ENCODE measurements at places on chromosomes 6 and 20.

DNA sequence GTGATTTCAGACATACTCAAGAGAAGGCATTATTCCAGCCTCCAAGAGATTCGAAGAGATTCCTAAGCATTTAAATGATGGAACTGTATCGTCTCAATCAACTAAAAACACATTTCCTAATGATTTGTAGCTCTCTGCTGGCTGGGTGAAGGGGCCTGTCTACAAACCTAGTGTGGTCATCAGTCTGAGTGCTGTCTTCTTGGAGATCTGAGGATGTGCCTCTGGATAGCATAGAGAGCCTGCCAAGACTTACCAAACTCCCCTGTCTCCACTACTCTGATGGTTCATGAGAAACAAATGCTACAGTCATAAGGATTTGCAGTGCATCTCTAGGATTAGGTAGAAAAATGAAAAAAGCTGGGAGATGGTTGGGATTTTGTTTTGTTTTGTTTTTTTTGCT, 176.9 kb upstream of the CITED2 start:
- DNase-seq: no peak

DNA sequence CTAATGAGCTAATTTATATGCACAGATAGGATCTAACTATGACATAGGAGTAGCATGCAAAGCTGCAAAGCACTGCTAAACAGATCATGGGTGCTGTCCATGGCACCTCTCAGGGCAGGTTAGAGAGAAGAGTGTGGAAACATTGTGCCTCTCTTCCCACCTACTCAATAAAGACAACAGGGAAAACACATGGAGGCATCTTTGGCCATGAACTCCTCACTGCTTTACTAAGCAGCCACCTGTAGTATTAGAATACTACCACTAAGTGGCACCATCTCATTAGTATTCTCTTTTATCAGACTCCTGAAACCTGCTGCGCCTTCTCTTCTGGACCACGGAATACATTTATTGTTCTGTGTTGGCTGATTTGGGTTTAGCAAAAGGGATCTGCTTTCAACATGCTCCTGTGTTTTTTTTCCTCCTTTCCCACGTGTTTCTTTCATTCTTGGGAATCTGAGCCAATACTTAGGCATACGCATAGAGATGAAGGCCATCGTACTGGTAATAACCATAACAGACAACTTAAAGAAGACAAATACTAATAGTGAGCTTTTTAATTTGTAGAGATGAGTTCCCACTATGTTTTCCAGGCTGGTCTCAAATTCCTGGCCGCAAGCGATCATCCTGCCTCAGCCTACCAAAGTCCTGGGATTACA, 9.4 kb upstream of the HDDC2 start:
- no peak for DNase-seq

GRCh38 chr20:62032609-62033368, 32.9 kb downstream of the TAF4 start:
- no peak for DNase-seq

DNA sequence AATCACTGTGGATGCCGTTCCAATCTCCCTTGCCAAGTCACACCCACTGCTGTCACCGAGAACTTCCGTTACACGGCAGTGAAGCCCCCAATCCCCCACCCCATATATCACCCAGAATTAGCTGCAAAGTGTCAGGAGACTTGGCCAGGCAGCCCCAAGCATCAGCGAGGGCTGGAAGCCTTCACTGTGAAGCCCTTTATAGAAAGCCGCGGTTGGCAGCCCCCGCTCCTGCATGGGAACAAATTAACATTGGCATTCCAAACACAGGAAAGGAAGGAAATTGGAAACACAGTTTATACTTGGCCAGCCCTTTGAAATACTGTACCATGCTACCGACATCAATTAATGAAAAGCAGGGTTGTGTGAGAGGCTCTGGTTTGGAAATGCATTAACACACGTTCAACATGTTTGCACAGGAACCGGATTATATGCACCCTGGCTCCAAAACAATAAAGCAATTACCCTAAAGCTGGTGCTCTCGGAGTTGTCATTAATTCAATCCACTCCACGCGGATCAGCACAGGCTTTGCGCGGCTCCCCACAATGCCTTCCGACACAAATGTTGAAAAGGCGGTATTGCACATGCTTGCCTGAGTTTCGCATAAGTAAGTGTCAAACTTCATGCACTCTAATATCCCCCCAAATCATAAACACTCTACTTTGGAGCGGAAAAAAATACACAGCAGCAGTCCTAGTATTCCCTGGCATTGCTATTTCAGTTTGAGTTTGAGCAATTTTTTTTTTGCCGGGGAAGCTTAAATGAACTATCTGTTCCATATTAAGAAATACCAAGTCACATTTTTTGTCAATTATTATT, 7.1 kb downstream of the BMP7 start:
- no peak for DNase-seq

- no peak for DNase-seq
These were observed 29.1 kb downstream of the TXLNB start for GRCh38 chr6:139262519-139263300.

GRCh38 chr6:95142101-95142500, 435.2 kb upstream of the MANEA start:
- no peak for DNase-seq

GRCh38 chr20:33925867-33926266, 67.8 kb upstream of the RALY start:
- no peak for DNase-seq

GRCh38 chr6:8589941-8590729, 154.8 kb upstream of the SLC35B3 start:
- no peak for DNase-seq

DNA sequence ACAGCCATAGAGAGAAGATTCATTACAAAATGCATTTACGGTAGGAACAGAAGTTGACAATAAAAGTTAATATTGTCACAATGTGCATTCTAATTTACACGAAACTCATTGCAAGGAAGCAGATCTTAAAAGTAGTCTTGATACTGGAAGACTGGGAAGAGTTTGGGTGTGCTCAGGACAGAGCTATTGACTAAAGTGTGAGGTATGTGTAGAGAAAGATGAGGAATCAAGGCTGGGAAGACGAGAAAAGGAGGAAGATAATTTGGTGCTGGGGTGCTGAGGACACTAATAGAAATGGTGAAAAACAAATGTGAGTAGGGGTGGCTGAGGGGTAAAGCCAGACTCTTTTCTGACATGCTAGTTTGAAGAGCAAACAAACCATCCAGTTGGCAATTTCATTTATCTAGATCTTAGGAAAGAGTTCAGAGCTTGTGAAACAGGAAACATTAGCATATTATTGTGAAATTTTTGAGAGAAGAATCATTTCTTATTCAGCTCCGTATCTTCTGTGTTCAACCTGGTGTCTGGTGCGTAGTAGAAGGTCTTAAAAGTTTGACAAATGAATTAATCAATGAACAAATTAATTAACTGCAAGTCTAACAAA, 72.7 kb downstream of the ELOVL4 start:
- peak; percentile 24 for DNase-seq

- no peak for DNase-seq
These were observed 7.4 kb upstream of the ULBP3 start for GRCh38 chr6:150076196-150076893.

- no peak for DNase-seq
These were observed 49.3 kb upstream of the FANCE start for GRCh38 chr6:35402856-35403191.

DNA sequence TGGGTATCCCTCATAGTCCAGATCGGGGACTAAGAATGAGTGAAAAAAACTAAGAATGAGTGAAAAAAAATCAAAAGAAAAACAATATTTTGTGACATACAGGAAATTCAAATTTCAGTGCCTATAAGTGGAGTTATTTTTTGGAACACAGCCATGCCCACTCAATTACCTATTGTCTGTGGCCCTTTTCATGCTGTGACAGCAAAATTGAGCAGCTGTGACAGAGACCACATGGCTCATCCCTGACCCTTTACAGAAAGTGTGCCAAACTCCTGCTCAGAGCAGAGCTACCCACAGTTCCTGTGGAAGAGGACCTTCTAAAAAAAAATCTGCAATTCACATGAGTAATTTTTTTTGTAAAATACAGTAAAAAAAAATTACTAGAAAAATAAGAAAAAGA, 1.4 kb downstream of the NCR2 start:
- DNase-seq: no peak

GRCh38 chr20:45407783-45408645, at the start of gene DBNDD2:
TSS of gene DBNDD2 (plus strand) at chr20:45408289. CDS start at chr20:45408468, 179 bp downstream.
- DNase-seq: no peak

GRCh38 chr20:32386091-32386490, 28.0 kb downstream of the ASXL1 start:
- no peak for DNase-seq

Data from GF-D8 (cell line).